ENCODE measurements at places on chromosomes 6 and 20. TPM values are rescaled to one million over a fixed set of nuclear protein-coding genes. Genes with fewer than 3 reads are reported as not detected.

- peak; percentile 13 for DNase-seq
Observed at GRCh38 chr6:73121421-73121993, 103.8 kb downstream of the KHDC1L start.

GRCh38 chr6:11770546-11771466, 7.8 kb downstream of the ADTRP start:
- peak; percentile 59 for DNase-seq

DNA sequence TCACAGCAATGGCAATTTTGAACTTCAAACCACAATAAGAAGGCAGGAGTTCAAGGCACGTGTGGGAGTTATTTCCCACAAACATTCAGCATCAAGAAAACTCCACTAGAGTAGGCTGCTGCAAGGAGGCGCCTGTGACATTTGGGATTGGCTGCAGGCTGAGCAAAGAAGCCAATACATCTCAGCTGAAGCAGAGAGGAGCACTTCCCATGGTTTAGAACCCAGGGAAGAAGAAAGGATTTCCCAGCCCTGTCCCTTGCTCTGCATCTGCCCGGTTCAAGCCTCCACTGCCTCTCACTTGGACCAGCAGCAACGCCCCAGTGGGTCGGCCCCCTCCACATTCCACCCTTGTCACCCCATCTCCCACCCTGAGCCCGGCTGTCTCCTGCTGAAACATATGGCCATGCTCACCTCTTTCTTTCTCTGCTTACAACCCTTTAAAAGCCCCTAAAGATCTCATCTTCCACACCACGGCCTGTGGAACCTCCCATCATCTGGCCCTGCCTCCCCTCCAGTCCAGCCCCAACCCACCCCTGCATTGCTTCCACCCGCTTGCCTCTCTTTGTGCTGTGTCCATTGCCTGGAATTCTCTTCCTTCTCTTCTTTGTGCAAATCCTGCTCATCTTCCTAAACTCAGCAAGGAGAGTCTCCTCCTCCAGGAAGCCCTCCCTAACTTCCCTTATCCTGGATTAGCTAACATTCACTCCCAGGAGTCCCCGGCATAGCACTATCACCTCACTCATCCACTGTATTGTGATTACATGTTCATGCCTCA, 128.3 kb downstream of the ANKRD60 start:
- DNase-seq = no peak

DNA sequence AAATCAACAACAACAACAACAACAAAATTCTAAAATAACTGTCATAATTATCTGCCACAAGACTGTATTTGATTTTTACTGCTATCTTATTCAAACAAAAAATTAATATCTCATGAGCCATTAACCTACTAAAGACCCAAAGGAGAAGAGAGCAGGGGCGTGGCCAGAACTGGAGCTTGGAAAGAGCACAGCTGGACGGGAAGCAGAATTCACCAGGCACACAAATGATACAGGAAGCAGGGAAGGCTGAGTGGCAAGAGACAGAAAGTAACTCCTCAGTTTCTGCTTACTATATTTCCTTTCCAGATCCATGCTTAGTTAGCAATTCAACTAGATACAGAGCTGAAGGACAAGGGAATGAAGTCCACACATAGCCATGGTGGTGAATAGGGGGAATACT, 54.4 kb downstream of the FKBP5 start:
- DNase-seq = no peak

HLA-DQA2 gene
- 0.31 TPM for total RNA-seq

NNAT gene
- 24.1 TPM for total RNA-seq

COMMD7 gene
- total RNA-seq = 20.9 TPM

RBL1 gene
- 12.9 TPM for total RNA-seq

Data from tongue (tissue), 3 donors.